GM13977 (cell line): ENCODE measurements at places on chromosomes 4 and X.

GRCh38 chr4:111696505-111696904, 448.7 kb upstream of the FAM241A start:
- DNase-seq, result no peak

GRCh38 chrX:110204986-110205385, 112.9 kb downstream of the AMMECR1 start:
- DNase-seq, result no peak

- DNase-seq, result no peak
Measured at GRCh38 chr4:106690487-106690886, 321.9 kb upstream of the GIMD1 start.

DNA sequence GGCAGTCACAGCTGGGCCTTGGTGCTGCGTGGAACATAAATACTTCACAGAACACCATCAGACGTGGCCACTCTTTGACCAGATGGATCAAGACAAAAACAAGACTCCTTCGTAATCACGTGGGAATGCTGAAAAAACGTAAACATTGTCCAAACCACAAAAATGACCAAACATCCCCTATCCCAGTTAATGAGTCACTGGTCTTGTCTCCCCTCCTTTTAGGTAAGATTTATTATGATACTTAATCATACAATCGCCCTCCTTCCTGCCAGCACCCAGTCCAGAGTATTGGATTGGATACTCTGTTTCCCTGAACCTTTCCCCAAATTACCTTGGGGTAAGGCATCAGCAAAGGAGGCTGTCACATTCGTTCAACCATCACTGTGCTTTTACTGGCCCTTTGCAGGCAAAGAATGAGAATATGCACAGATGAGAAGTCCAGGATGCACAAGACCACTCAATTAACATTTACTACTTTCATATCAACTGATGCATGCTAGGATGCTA, 601 bp upstream of the TCEANC start:
- DNase-seq, result no peak

- DNase-seq, result no peak
Measured at GRCh38 chrX:136867518-136867917, 13.0 kb downstream of the RBMX start.

DNA sequence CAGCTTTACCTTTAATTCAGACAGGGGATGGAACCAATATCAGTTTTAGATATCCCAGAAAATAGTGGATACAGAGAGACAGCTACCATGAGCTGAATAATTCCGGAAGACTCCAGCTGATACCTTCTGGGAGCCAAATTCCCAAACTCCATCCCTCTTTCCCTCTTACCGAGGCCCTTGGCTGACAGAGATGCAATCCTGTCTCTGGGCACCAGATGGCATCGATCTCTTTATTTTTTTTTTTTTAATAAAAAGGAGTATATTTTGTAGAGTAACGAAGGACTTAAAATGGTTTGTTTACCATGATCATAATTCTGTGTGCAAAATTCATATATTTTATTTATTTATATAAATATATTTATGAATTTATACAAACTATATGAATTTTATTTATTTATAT, 31.0 kb downstream of the RAB40A start:
- no peak for DNase-seq
